Stimulated activated CD4-positive, alpha-beta T cell treated with anti-CD3 and anti-CD28 coated beads, Interleukin-2, amount 100 ng/mL, for 4 hours (primary cell): ENCODE measurements at places on chromosomes 1 and 21.

GRCh38 chr1:21295002-21295401 lies 4.7 kb upstream of the ECE1 start:
- peak; percentile 28 for DNase-seq

- no peak for DNase-seq
Observed at GRCh38 chr1:86430376-86430775, 6.4 kb downstream of the CLCA2 start.

DNA sequence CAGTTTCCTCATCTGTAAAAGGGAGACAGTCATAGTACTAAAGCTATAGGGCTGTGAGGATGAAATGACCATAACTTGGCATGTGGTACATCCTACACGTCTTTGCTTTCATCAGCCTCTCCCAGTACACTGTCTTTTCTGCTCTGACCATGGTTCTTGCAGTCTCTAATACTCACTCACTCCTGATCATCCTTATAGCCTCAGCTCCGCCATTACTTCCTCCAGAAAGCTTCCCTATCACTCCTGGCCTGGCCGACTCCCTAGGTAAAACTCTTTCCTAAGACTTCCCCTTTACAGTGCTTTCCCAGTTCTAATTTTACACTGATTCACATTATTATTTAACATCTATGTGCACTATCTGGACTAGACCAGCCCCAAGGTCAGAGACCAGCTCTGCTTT lies 5.0 kb upstream of the MRPL24 start:
- DNase-seq = no peak

DNA sequence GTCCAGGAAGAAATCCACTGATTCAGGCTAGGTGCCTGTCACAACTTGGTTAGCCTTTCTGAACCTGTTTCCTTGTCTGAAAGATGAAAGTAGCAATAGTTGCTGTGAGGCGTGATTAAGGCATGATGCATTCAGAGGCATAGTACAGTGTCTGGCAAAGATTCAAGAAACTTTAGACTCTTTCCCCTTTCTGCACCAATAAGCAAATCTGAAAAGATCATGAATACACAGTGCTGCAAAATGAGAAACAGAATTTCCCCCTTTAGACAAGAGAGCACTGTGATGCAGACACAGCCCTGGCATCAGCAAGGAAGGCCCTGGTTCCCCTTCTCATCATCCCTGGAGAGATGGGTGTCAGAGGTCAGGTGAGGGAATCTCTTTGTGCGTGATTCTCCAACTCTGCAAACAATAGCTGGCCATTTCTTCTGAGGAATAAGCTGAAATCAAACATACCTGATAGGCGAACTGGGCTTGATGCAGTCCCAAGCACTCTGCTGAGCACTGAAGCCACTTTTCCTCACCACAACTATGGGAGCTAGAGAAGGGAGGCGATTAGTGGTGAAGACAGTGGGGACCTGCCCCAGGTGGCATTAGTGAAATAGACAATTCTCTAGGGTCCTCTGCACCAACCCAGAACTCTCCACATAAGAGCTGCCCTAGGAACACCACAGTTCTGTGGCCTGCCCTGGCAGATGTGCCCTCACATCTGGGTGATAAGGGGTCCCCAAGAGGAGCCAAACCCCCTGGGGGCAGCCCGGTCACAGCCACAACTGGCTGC lies 41.7 kb downstream of the ITPKB start:
- DNase-seq = no peak

- DNase-seq = no peak
Observed at GRCh38 chr1:2238361-2239012, 10.4 kb downstream of the SKI start.

DNA sequence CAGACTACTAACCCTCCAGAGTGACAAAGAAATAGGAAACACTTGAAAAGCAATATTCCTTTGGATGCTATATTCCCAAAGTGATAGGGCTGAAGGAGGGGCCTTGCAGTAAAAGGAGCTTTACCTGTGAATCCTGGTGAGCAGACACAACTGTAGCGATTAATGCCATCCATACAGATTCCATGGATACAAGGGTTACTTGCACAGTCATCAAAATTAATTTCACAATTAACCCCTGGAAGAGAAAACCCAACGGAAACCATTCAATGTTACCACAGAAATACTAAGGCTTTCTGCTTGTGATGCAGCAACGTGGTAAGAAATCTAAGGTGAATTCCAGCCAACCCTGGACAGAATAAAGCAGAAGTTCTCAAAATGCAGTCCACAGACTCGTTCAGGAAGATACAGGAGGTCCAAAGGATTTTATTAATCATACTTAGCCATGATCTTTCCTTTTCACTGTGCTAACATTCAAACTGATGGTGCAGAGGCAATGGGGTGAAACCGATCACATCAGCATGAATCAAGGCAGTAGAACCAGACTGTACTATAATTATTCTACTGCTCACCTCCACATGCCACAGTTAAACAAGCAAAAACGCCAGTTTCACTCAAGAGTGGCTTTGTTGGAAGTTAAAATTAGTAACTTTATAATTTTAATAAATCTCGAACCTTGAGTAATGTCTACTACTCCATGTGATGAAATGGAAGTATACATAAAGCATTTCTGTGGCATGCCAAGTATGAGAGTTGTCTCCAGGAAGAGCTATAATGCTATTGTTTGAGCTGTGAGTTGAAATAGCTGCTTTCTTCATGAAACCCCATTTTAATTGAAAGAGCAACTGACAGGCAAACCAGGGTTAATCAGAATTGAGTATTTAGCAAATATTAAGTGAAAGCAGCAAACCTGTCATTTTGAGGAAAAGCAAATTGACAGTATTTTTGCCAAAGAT lies 63.2 kb upstream of the ADAM30 start:
- no peak for DNase-seq

- no peak for DNase-seq
Observed at GRCh38 chr1:199422206-199422605, 605.3 kb upstream of the NR5A2 start.

- DNase-seq = no peak
Observed at GRCh38 chr1:159092036-159092760, 15.6 kb upstream of the AIM2 start.
